CD8-positive, alpha-beta memory T cell (primary cell): ENCODE measurements at places on chromosomes 1 and 21.

DNA sequence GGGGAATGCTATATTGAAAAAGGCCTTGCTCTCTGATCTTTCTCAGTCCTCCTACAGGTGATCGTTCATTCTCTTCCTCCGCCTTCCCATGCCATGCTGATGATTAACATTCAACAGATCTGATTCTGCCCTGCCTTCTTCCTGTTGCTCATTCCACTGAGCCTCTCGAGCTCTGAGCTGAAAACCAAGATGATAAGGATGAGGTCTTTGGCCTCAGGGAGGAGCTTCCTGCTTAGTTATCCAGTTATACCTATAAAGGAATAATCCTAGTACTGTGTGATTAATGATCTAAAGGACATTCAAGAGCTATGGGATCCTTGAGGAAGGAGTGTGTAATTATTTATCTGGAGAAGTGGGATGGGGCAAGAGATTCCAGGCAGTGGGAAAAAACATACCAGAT lies 25.2 kb upstream of the MAP3K7CL start:
- DNase-seq: no peak

GRCh38 chr1:229381234-229381633 lies 38.4 kb upstream of the CCSAP start:
- no peak for DNase-seq

- DNase-seq: no peak
Measured at GRCh38 chr1:20308569-20308968, 17.9 kb downstream of the VWA5B1 start.

DNA sequence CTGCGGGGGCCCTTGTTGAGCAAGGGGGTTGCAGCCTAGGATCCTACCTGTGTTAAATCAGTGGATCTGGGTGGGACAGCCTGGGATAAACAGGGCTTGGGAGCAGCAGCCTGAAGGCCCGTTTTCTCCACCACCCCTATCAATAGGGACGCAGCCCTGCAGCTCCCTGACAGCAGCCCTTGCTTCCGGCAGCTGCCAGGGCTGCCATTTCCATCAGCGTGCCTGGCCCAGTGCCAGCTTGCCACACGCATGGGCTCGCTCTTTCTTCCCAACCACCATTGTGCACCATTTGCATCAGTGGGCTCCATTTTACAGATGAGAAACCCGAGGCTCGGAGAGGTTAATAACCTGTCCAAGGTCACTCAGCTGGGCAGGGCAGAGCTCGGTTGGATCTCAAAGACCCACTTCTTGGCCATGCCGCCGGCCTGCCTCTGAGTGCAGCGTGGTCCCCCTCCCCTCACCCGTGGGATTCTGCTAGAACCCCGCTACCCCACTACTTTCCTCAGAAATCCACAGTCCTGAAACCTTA lies 3.8 kb downstream of the WNT4 start:
- DNase-seq: no peak

DNA sequence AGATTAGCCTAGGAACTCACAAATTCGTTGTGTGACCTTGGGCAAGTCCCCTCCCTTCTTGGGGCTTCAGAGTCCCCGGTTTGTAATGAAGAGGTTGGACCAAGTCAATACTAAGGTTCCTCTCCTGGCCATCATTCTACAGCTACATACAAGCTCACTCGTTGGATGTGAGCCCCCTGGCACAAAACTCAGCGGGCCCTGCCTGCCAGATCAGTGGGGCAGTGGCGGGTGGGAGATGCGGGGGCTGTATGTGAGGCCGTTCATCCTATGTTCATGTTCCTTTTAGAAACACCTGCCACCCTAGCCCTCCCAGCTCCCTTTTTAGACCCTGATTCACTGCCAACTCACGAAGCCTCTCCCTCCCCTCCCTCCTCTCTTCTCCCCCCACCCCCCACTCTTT lies 2.1 kb downstream of the DLGAP3 start:
- no peak for DNase-seq

GRCh38 chr1:44785029-44785380 lies 3.0 kb downstream of the BEST4 start:
- DNase-seq: no peak

- DNase-seq: no peak
Measured at GRCh38 chr1:44565259-44565750, 109.0 kb downstream of the TMEM53 start.

GRCh38 chr1:238466459-238466858 lies 575.7 kb upstream of the ZP4 start:
- no peak for DNase-seq
